ENCODE measurements at places on chromosomes 6 and 20.
A peak's percentile ranks its signal among the peaks of the same experiment; 100 is the strongest.

- DNase-seq, result no peak
These were observed 114.7 kb upstream of the BEND3 start for GRCh38 chr6:107230024-107230423.

DNA sequence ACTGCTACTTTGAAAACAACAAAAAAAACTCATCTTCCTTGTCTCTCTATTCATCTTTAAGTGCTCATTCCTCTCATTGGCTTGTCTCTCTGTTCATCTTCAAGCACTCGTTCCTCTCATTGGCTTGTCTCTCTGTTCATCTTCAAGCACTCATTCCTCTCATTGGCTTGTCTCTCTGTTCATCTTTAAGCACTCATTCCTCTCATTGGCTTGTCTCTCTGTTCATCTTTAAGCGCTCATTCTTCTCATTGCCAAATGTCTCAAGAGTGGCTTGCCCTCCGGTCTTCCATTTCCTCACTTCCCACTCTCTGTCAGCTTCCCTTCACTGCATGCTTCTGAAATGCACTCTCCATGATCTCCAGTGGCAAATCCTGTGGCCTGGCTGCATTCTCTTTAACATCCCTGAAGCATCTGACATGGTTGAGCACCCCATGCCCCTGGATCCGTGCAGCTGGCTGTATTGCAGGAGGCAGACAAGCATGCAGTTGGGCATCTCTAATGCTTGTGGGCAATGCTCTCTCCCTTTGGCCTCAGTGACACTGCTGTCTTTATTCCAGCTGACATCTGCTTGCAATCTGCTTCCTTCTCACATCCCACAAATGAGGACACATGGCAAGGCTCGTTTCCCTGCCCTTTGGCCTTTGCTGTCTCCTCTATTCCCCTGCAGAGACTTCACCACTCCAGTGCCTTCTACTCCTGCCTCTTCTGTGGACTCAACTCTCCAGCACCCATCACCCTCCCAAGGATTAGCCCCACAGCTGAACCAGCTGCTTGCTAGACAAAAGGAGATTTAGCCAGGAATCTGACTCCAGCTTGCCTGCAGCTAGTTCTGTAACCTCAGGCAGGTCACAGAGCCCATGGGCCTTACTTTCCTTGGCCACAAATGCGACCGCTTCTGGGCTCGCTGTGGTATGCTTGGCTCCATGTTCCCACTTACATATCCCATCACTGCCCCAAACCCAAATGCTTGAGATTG lies 143.2 kb upstream of the SNX9 start:
- DNase-seq, result no peak

DNA sequence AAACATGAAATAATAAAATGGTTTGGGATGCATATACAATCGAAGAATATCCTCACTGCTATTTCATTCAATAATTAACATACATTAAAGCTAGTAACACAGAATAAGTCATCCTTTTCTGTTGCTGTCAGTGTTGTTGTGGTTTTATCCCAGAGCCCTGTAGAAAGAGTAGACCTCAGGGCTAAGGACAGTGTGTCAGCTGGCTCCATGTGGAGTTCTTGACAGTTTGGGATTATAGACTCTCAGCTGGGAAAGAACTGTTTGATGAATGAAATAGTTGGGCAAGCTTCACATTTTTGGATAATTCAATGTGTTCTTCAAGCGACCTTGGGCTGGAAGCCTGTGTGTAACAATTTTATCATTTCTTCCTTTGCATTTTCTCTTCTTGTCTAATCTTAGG lies 10.1 kb downstream of the UTRN start:
- no peak for DNase-seq

GRCh38 chr6:118524686-118525085 lies 23.4 kb upstream of the PLN start:
- no peak for DNase-seq

- DNase-seq, result no peak
These were observed 2.0 kb downstream of the BACH2 start for GRCh38 chr6:90294614-90294988.

- DNase-seq, result peak; percentile 54
These were observed 128.0 kb downstream of the PHACTR1 start for GRCh38 chr6:12844284-12845223.

DNA sequence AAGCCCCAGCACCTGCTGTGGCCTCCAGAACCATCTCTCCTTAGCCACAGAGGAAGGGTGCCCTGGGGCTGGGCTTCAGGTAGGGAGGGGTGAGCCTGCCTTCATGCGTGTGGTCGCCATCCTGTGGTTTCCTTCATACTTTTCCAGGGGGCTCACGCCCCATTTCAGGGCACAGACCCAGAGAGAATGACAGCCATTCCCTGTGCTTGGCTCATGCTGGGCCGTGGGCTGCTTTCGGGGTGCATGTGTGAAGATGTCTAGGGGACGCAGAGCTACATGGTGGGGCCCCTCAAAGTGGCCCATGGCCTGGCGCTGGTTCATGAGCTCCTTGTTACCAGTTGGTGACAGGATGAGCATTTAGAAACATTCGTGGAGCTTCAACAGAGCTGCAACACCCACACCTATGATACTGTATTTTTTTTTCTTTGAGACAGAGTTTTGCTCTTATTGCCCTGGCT lies 190.3 kb upstream of the SLC24A3 start:
- DNase-seq, result no peak

DNA sequence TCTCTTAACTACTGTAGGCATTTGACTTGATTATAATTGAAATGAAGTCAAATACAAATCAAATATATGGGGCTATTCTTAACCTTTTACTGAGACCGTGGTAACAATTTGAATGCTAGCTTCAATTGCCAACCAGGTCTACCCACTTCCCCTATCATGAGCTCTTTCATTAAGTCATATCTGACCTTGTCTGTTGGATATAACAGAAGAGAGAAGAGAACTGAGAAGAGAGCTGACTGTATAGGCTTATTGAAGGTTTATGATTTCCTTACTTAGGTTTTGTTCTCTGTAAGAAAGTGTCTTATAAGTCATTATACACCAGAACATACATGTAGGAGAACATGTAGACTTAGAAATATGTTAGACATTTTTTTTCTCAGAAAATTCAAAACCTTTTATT lies 549.4 kb downstream of the COL12A1 start:
- no peak for DNase-seq

DNA sequence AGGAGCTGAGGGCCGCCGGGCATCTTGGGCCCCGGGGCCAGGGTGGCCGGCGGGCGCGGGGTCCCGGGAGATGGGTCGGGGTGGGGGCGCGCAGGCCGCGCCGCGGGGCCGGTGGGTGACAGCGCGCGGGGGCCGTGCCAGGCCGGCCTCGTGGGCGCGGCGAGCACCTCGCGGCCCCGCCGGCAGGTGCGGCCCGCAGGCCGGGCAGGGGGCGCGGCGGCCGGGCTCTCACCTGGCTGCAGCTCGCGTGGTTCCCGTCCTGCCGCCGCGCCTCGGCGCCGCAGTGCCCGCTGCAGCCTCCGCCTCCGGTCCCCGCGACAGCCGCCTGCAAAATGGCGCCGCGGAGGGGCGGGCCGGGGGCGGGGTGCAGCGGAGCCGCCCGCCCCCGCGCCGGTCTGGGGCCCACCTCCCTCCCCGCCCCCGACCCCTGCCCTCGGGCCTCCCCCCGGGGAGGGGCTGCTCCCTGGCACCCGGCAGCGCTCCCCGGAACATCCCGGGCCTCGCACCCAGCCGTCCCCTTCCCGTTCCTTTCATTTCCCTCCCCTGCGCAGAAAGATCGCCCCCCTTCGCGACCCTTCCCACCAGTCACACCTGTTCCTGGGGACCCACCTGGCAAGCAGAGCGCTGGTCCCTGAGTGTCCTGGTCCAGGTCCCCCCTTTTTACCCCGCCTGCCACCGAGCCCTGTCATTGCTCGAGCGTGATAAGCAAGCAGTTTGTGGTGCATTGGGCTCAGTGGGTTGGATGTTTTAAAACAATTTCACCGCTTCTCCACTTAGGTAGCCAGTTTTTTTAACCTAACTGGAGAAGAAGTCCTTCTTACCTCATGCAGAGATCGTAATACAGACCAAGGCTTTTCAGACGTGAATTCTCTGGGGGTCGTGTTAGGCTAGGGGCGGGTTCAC lies at the start of gene SLC23A2:
SLC23A2 (minus strand) TSS at position 337 of the 903 bp plus-strand sequence. CDS start 68,948 bp downstream, outside the sequence.
- DNase-seq, result peak; percentile 45

DNA sequence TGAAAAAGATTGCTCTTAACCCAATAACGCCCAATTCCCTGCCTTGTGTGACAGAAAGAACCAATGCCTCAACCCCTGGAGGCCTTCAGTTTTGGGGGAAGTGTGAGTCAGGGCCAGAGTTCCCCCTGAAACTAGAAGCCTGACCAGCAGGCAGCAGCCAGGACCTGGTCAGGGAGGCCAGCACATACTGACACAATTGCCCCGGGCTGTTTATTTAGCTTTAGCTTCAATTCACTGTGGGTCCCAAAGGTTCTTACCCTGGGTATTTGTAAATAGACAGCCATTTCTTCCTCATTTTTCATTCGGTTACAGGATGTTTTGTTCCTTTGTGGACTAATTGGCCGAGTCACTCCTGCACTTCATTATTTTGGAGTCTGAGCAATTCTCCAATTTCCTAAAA lies 195.6 kb downstream of the PKHD1 start:
- no peak for DNase-seq

- DNase-seq, result no peak
These were observed 110.7 kb upstream of the ADGRF1 start for GRCh38 chr6:47152666-47153403.

- DNase-seq, result peak; percentile 79
These were observed at the start of gene MACROD2 for GRCh38 chr20:13995086-13995665. TSS of gene MACROD2 (plus strand) at chr20:13995516.

- no peak for DNase-seq
These were observed 731.3 kb upstream of the NRSN1 start for GRCh38 chr6:23394681-23395080.

GRCh38 chr6:101683884-101684283 lies 290.4 kb downstream of the GRIK2 start:
- DNase-seq, result no peak

DNA sequence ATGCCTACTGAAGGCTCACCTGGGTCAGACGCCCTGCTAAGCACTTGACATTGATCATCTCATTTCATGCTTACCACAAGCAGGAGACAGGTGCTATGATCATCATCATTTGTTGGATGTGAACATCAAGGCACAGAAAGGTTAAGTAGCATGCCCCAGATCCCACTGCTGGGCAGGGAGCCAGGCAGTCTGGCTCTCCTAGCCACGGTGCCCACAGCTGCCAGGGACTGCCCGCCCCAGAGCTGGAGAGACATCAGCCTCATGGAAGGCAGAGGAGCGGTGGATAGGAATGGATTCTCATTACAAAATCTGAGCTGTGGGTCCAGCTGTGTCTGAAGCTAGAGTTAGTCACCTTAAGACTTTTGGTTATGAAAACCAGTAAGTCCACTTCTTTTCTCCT lies 3.6 kb downstream of the SULF2 start:
- DNase-seq, result no peak

GRCh38 chr20:2387580-2387979 lies 6.9 kb downstream of the TGM6 start:
- DNase-seq, result no peak

DNA sequence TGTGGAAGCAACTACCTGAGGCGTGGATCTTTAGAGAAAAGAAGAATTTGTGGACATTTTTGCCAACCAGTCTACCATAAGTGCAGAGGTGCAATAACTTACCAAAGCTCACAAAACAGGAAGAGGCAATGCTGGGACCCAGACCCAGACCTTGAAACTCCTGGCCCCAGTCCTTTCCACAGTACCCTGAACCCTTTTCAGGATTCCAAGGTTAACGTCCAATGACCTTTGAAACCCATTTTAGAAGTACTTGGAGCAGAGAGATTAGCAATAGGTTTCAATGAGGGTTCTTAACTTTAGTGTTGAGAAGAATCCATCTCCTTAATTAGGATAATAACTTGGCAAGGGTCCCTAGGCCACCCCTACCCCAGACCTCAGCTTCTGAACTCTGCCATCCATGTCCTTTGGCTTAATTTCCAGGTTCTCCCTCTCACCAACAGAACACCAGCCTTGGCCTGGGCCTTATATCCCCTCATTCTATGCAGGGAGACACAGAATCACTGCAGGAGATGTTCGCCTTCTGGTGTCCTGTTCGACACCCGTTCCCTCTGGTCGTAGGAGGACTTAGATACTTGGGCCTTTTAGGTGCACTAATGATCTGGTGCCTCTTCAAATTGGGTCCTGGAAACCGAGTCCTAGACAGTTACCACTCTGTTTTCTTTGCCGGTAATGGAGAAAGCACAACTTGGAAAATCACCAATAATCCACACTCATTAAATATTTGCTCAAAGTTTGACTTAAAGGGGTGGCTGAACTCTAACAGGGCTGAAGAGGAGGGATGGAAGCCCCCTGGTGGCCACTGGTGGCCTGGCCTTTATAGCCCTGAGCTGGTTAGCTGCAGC lies 40.6 kb downstream of the ISM1 start:
- DNase-seq, result peak; percentile 48

DNA sequence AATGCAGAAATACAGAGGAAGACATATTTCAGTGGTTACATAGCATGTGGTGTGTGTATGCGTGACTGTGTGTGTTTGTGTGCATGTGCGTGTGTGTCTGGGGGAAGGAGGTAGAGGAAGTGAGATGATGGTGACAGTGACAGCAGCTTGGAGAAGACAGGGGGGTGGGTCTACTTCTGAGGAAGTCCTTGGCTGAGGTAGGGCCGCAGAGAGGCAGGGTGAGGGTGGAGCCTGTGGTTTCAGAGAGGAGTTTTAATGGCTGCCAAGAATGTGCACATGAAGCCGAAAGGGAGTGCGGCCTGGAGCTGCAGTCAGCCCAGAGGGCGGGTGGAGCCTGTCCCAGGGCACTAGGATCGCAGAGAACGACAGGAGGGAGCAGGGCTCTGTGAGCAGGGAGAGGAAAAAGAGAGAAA lies 22.7 kb upstream of the RNF24 start:
- peak; percentile 99 for DNase-seq

- DNase-seq, result no peak
These were observed 1241.1 kb upstream of the EYS start for GRCh38 chr6:66948106-66948505.

DNA sequence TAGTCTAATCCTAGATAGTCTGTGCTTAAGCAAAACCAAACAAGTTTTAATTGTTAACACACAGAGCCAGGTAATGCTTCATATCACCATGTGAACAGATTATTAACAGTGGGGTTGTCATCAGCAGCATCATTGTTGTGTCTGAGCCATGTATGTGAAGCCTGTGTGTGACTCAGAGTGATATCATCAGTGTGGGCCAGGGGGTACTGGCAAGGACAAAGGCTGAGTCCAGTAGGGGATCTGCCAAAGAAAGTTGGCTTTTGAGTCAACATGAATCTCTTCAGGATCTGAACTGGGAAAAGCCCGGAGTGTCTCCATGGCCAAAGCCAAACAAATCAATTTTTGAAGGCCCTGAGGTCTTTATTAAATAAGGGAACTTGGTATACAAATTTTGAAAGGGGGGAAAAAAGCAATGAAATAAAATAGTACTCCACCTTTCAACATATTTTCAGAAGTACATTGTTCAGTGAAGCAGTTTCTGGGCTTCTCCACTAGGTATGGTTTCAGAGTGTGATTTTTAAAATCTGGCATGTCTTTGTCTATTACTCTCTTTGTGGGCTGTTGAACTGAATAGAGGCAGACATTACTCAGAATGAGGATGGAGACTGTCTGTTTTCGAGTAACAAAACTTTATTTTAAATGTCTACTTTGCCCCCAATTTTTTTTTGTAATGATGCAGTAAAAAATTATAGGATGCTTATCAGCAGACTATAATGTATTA lies 444.2 kb upstream of the JAG1 start:
- no peak for DNase-seq
